ENCODE measurements at places on chromosomes 12 and 14.

DNA sequence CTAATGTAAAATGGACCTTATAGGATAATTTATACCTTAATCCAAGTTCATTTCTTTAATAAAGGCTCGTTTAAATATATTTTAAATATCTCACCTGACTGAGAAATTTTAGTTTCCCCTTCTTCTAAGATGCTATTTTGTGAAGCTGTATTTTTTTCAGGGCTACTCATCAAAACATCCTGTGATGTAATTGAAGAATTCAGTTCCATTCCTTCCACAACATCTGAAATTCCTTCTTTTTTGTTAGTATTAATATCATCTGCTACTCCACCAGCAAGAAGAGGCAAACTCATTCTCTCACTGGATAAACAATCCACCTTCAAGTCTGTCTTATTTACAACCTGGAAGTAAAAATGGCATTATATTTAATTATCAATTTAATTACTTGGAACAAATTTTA, 22.5 kb downstream of the LGALS3 start:
- no peaks in the 10 kb centered on the region for H3K4me1 ChIP-seq
- peaks cover 9% of the 10 kb centered on the region for H3K36me3 ChIP-seq
- no peak overlapping the region for H3K4me3 ChIP-seq

DNA sequence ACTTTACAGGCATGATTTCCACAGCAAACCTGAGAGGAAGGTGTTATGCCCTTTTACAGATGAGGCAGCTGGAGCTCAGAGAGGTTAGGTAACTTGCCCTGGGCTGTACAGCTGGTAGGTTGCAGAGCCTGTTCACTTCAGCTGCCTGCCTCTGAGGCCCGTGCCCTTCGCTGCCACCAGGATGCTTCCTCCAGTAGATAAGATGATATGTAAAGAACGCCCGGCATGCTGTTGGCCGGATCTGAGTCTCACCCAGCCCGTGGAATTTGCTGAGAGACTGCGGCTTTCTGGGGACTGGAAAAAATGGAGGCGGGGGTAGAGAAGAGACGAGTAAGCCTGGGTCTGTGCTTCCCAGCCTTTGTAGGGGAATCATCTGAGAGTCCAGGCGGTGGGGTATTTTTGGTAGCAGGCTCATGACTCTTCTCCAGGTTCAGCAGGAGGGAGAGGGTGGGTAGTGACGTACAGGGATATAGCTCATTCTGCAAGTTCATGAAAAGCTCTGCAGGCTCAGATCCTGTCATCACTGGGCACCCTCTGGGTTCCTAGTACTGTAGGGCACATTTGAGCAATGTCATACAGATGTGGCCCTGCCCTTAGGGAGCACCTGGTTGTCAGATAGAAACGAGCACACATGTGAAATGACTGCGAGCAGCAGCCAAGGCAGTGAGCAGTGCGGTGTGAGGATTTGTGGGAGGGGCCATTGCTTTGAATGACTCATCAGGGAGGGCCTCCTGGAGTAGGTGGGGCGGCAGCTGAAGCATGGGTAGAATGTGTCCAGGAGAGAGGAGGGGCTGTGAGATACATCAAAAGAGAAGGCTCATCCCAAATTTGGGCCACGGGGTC, 159.4 kb downstream of the TSPAN9 start:
- no peak for DNase-seq
- H3K27me3 ChIP-seq, result no peaks in the 10 kb centered on the region
- no peak overlapping the region for H3K4me3 ChIP-seq
- H3K4me1 ChIP-seq, result peaks cover 10% of the 10 kb centered on the region
- H3K36me3 ChIP-seq, result no peaks in the 10 kb centered on the region
- no peak overlapping the region for H3K27ac ChIP-seq

- no peaks in the 10 kb centered on the region for H3K4me1 ChIP-seq
- no peak for DNase-seq
- H3K36me3 ChIP-seq, result no peaks in the 10 kb centered on the region
Observed at GRCh38 chr12:106588771-106589170, 6.0 kb downstream of the RFX4 start.

DNA sequence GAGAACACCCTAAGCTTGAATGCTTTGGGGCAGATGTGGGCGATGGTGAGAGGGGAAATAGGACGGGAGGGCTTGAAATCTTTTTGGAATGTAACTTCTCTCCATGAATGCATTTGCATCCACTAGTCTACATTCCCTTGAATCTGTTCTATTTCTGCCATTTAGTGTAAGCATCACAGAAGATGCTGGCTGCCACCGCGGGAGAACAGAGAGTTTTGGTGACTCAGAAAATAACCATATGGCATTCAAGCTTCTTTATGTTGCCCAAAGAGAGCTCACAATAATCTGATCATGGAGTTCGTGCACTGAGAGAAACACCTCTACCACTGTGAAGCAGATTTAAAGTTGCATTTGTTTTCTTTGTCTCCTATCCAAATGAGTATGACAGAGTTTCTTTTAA, 52.6 kb upstream of the OTX2 start:
- no peaks in the 10 kb centered on the region for H3K4me1 ChIP-seq
- no peak overlapping the region for H3K4me3 ChIP-seq
- H3K27ac ChIP-seq, result no peak overlapping the region
- no peaks in the 10 kb centered on the region for H3K27me3 ChIP-seq
- H3K36me3 ChIP-seq, result no peaks in the 10 kb centered on the region
- no peak for DNase-seq

DNA sequence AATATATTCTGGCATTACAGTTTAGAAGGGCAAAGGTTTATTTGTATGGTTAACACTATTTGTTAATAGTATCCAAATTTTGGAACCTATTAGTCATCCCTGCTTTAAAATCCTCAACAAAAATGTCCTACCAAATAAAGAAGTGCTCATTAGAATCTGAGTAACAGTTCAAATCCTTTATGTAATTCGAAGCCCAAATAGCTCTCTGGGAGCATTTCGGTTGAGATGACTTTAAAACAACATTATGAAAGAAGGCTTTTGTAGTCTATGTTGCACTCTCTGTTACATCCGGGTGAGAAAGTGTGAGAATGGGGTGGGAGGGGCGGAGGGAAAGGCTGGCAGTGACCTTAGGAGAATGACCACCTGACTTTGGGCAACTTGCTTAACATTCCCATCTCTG, 59.7 kb downstream of the SLC38A1 start:
- no peak for DNase-seq
- no peaks in the 10 kb centered on the region for H3K27me3 ChIP-seq
- H3K4me1 ChIP-seq, result no peaks in the 10 kb centered on the region
- H3K27ac ChIP-seq, result no peak overlapping the region
- no peak overlapping the region for H3K4me3 ChIP-seq
- no peaks in the 10 kb centered on the region for H3K36me3 ChIP-seq

Data from lung (tissue), 17 donors.